Right ventricle myocardium inferior (tissue), 1 donor: ENCODE measurements at places on chromosomes 1 and 21. TPM values are rescaled to one million over a fixed set of nuclear protein-coding genes. Genes with fewer than 3 reads are reported as not detected.

The SLAMF7 gene
- 0.46 TPM for total RNA-seq

The S100A7 gene
- not detected for total RNA-seq

The TMEM200B gene
- 2.1 TPM for total RNA-seq

The DDX59 gene
- 12.7 TPM for total RNA-seq

The AIRE gene
- not detected for total RNA-seq

The CD5L gene
- total RNA-seq = 2.5 TPM

The FCRL5 gene
- not detected for total RNA-seq
